Glutamatergic neuron (in vitro differentiated cells): ENCODE measurements at places on chromosomes 6 and 20. TPM values are rescaled to one million over a fixed set of nuclear protein-coding genes. Genes with fewer than 3 reads are reported as not detected.

- no peak for DNase-seq
These were observed 20.2 kb downstream of the DDO start for GRCh38 chr6:110395221-110395620.

GRCh38 chr6:158170656-158171081 lies 2.5 kb downstream of the GTF2H5 start:
- no peak for DNase-seq

DNA sequence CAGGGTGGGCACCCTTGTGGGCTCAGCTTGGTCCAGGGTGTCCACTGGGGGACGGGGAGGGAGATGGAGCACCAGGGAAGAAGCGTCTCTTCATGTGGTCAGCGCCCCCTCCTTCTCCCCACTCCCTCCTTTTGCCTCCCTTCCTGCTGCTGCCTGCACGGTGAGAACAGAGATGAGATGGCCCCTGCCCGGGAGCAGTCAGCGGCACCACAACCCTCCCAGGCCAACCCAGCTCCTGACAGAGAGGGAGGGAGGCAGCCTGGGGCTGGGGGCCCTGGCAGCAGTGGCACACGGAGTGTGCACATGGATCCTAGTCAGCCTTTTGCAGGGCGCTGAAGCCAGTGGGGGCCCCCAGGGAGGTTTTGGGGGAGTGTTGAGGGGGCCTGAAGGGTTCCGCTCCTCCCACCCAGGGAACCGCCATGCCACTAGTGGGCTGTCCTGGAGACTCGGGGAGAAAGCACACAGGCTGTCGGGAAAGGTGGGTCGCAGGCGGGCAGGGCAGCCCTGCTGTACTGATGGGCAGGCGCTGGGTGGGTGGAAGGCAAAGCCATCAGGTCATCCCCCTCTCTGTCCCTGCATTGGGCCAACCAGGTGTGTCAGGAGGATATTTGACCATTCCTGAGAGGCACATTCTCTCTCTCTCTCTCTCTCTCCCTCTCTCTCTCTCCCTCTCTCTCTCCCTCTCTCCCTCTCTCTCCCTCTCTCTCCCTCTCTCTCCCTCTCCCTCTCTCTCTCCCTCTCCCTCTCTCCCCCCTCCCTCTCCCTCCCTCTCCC lies 94.3 kb upstream of the BHLHE23 start:
- peak; percentile 18 for DNase-seq

DNA sequence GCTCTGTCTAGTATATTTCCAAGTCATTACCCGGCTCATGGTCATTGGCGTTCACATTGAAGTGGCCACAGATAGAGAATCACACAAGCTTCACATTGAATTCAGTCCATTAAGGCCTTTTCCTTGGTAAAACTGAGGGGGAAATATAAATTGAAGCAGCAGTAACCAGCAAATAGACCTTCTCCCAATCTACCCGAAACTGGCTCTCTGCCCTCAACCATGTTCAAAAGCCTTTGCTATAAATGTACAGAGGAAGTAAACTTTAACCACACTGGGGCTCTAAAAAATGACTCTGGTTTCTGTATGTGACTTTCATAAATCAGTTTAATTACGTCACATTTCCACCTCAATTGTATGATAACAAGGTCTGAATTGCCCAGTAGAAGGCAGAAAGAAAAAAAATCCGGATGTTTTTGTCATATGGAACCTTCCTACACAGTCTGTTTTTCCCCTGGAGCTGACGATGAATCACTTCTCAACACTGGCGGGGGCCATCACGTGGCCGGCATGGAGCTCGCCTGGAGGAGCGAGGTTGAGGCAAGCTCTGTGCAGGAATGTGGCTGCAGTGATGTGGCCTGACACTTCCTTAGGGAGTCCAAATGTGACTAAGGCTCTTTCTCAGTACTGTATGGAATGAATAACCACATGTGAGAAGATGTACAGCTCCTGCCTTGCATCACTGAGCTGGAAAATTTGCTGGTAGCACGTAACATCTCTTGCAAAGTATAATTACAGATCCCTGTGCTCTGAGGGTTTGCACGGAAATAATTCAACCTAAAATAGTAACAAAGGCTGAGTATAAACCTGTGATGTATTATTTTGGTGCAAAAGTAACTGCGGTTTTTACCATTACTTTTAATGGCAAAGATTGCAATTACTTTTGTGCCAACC lies 58.6 kb upstream of the SNX9 start:
- DNase-seq: no peak

DNA sequence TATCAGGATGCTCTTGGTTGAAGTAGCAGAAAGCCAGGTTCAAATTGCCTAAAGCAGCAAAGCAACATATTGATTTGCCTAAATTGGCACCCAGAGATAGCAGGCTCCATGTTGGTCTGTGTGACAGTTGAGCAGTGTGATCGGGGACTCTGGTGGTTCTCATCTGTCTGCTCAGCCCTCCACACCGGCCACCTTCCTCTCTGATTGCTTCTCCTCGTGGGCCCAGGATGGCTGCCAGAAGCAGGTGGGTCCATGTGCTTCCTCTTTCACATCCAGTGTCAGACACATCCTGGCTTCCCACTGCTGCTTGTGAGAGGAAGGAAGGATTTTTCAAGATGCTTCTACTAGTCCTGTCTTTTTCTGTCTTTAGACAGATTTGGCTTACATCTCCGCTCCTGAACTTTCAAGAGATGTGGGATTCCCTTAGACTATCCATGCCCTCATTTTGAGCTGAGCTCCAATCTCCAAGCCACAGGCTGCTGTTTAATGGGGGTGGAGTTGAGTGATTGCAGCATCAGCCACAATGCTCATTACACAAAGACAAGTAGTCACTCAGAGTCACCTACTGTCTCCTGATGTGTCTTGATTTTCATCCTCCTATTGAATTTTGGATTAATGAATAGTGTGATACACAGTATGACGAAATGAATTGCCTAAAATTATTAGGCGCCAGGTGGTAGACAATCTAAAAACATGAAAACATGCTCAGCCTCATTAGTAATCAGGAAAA lies 122.2 kb downstream of the ZDHHC14 start:
- DNase-seq: no peak

GRCh38 chr6:157099912-157100593 lies 223.3 kb downstream of the TMEM242 start:
- no peak for DNase-seq

DNA sequence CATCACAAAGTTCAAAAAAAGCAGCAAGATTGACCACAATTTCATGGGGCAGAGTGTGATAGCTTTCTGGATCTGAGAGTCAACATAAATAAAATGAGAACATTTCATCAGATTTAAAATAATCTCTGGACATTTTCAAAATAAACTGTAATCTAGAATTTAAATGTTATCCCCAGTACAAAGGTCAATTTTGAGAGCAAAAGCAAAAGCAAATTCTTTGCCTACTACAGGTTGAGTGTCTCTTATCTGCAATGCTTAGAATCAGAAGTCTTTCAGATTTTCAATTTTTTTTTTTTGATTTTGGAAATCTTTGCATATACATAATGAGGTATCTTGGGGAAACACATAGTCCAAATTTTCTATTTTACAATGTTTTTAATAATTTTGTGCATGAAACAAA lies 67.6 kb upstream of the LYRM2 start:
- DNase-seq: no peak

- no peak for DNase-seq
These were observed 101.6 kb upstream of the TMEM30A start for GRCh38 chr6:75386050-75386770.

- DNase-seq: no peak
These were observed 58.4 kb upstream of the ARMH2 start for GRCh38 chr6:24856901-24857670.

DNA sequence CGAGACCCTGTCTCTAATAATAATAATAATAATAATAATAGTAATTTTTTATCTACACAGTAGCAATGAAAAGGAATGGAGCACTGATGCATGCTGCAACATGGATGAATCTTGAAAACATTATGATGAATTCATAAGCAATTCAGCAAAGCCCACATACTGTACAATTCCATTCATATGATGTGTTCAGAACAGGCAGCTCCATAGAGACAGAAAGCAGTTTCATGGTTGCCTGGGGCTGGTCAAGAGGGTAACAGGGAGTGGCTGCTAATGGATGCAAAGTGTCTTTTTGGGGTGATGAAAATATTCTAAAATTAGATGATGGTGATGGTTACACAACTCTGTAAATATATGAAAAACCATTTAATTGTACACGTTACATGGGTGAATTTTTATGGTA lies 43.6 kb downstream of the SLC24A3 start:
- DNase-seq: no peak

DNA sequence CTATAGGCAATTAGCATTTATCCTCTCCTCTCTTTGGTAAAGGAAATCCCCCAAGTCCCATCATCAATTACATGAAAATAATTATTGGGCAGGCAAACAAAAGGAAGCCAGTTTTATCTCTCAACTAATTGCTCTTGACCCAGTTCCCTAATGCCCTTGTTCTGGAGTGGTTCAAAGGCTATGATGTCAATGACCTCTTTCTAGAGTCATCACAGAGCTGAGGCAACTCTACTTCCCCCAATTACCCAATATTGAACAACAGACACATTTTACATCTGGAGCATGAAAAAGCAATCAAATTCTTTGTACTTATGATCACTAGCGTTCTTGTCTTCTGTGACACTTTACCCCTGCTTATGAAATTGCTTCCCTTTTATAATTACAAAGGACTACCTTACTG lies 43.5 kb downstream of the NT5E start:
- no peak for DNase-seq

GRCh38 chr6:127458817-127459216 lies 372 bp downstream of the KIAA0408 start:
- no peak for DNase-seq

- no peak for DNase-seq
These were observed 16.5 kb upstream of the TCF15 start for GRCh38 chr20:626579-626978.

DNA sequence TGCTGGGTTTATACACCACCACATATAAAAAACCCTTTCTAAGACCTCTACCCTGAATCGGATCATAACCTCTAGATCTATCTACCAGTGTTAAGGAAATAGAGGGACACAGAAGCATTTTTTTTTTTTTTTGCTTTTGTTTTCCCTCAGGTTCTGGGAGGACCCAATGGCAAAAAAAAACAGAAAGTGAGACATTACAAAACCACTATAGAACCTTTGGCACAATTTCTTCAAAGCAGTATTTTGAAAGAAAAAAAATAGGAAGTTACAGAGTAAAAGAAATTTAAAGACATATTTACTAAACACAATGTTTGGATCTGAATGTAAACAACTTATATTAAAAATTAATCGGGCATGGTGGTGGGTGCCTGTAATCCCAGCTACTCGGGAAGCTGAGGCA lies 1258.7 kb upstream of the GJE1 start:
- DNase-seq: no peak

DNA sequence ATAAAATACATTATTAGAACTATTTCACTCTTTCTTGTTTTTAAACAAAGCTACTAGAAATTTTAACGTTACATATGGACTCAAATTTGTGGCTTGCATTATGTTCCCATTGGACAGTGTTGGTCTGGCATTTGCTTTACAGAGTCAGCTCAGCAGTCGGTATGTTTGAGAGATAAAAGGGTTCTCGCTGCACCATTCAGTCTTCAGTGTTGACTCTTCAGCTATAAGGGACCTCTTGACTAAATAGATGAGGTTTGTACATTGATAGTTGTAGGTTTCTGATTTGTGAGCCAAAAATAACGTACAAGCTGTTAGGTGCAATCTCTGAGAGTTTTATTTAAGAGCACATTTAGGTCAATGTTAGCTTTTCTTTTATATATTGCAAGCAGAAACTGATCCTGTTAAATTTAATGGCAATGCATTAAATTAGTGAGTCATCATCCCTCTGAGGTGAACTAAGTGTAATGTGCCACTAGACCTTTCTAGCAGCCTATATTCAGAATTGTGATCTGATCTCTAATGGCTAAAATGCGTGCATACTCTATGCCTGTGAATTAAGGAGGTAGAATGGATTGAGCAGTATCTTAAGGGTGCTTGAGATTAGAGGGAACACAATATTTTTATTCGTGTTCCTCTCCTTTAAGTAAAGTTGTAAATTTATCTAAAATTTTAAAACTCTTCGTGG lies 485.6 kb upstream of the SYNCRIP start:
- no peak for DNase-seq

- DNase-seq: no peak
These were observed 39.1 kb upstream of the SIRT5 start for GRCh38 chr6:13535306-13535705.

DNA sequence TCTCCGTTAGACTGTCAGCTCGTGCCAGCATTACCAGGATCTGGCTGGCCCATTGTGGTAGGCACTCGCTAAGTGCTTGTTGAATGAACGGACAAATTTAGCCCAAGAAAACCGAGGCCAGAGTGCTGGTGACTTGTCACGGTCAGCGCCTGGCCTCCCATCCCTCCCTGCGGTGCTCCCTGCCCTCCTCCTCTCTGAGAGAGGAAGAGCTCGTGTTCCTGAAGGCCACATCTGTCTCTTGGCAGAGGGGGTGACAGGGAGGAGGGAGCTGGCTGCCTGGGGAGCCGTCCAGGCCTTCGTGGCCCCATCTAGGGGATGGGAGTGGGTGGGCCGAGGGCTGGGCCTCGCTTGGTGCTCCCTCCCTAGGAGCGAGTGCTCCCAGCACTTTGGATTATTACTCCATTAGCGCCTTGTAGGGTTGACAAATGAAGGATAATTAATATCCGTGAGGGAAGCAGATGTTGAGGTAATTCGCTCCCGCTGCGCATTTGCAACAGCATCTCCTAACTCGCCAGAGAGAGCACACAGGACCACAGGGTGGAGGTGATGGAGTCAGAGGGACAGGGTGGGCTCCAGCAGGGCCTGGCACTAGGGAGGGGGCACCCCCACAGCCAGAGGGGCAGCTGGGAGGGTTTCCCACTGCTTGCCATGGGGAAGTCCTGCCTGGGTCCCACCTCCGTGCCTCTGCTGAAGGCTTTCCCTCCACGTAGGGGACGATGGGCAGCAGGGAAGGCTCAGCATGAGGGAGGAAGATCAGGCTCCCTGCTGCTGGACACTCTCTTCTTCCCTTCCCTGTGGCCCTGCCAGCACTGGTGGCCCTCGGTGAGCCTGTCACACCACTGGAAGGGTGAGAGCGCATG lies 37.0 kb downstream of the VSTM2L start:
- DNase-seq: no peak

GRCh38 chr6:107821591-107821990 lies 2.5 kb downstream of the SCML4 start:
- DNase-seq: no peak

GRCh38 chr6:26223650-26224546 lies 136.7 kb downstream of the HFE start:
- peak; percentile 62 for DNase-seq

DNA sequence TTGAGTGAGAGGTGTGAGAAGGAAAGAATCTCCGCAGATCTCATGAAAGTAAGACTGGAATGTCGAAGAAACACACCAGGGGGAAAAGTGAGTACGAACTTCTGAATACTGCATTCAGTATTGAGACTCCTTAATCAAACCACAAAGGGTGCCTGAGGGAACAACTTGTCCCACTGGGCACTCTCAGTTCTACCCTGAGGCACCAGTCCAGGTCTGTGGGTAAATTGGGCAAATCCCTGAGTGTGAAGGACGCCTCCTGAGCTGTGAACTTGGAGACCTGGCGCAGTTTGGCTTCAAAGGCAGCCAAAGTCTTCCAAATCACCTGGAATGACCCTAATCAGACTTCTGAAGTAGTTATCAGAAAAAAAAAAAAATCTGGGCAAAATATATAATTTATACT lies 329.7 kb downstream of the BTBD9 start:
- no peak for DNase-seq

- no peak for DNase-seq
These were observed 21.5 kb upstream of the TMEM244 start for GRCh38 chr6:129882510-129883023.

Gene SRMS
- not detected for total RNA-seq

Gene C2
- total RNA-seq: not detected

Gene GPR63
- total RNA-seq: 6.6 TPM

Gene LZTS3
- total RNA-seq: 56.8 TPM

Gene ZBTB12
- total RNA-seq: 16.2 TPM

Gene JPH2
- total RNA-seq: 0.07 TPM

Gene B3GALT4
- total RNA-seq: 8.6 TPM

Gene NRSN1
- 5.7 TPM for total RNA-seq

Gene C6orf120
- 29.7 TPM for total RNA-seq
